Suppressor macrophage treated with lipopolysaccharide for 1 hour (primary cell): ENCODE measurements at places on chromosomes 4 and X.

DNA sequence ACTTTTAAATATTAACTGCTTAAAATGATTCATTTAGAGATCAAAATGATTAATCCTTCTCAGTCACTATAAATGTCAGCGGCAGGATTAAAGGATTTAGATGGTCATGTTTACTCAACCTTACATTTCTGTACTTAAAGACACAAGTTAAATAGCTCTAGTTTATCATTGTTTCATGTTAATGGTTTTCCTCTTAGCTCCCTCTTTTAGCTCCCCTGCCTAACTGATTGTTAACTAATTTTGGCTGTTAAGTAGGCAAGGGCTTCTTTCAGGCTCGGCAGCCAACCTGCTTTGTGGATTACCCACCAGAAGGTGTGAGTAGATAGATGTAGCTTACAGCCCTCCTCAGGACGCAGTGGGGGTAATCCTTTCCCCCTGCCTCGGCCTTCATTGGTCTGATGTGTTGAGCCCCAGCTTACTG lies 96.0 kb downstream of the TENM3 start:
- DNase-seq = no peak

- DNase-seq = no peak
These were observed 105.9 kb downstream of the SH3RF1 start for GRCh38 chr4:169164669-169165415.

DNA sequence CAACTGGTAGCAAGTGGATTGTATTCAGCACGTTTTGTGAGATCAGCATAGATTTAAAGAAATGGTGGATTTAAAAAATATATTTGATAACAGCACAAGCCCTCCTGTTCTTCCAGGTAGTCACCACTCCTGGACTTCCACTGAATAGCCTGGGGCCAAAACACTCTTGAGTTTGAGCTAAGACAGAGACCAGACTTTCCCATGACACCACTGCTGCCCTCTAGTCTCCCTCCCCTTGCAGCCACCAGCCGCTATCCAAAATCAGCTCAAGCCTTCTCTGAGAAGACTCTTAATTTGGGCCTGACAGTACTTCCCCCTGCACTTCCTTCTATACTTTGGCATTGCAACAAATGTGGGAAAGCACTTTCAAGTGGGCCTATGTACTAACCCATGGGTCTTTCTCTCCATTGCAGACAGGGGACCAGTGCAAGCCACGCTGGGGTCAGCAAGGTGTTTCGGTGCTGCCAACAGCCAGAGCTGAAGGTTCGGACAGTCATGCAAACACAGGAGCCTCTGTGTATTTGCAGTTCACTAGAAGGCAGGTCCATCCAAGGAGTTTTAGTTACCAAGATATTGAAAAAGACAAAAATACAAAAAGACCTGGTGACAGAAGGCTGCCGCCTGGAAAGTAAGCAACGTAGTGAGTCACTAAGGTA lies 40.5 kb upstream of the KLHL13 start:
- no peak for DNase-seq

GRCh38 chr4:140790171-140790570 lies 34.0 kb upstream of the TBC1D9 start:
- DNase-seq = no peak

GRCh38 chr4:82782626-82783345 lies 15.8 kb downstream of the SCD5 start:
- DNase-seq = no peak

- DNase-seq = no peak
These were observed 106.5 kb upstream of the STOX2 start for GRCh38 chr4:183798301-183799253.

DNA sequence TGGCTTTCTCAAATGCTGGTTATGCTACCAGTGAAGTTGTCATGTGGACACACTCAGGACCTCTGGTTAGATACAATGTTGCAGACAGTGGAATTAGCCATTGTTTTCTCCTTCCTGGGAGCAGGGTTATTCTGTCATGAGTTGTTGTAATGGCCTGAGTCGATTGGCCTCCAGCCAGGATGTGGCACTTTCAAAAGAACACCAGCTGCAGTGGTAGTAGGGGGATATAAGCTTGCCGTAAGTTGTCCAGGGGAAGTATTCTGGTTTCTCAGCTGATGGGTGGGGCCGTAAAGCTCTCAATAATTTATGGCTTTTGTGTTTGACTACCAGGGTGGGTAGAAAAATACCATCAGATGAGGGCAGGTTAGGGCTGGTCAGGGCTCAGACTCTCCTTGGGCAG lies 697.5 kb upstream of the GNPDA2 start:
- no peak for DNase-seq

DNA sequence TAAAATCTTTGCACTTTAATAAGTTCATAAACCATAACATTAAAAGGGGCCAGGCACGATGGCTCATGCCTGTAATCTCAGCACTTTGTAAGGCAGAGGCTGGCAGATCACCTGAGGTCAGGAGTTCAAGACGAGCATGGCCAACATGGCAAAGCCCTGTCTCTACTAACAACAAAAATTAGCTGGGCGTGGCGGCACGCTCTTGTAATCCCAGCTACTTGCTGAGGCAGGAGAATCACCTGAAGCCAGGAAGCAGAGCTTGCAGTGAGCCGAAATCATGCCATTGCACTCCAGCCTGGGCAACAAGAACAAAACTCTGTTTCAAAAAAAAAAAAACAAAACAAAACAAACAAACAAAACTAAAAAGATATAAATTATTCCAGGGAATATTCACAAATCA lies 595.2 kb upstream of the LCORL start:
- DNase-seq = no peak

DNA sequence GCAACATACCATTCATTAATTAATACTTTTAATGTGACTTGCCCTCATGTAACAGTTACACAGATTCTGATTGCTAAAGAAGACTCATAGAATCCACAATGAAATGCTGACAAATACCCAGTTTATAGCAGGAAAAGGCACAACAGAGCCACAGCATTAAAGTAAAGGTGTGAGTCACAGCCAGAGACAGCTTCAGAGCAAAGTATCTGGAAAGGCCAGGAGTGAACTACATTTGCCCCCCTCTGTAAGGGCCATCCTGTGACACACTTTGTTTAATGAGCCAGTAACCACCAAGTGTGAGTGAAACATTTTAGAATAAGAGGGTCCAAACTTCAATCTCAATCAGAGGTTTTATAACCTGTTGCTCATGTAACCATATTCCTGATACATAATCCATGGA lies 133.8 kb upstream of the TACR3 start:
- no peak for DNase-seq
